Glutamatergic neuron (in vitro differentiated cells): ENCODE measurements at places on chromosomes 7 and 10. TPM values are rescaled to one million over a fixed set of nuclear protein-coding genes. Genes with fewer than 3 reads are reported as not detected.

Gene CALHM3
- total RNA-seq: not detected

DNA sequence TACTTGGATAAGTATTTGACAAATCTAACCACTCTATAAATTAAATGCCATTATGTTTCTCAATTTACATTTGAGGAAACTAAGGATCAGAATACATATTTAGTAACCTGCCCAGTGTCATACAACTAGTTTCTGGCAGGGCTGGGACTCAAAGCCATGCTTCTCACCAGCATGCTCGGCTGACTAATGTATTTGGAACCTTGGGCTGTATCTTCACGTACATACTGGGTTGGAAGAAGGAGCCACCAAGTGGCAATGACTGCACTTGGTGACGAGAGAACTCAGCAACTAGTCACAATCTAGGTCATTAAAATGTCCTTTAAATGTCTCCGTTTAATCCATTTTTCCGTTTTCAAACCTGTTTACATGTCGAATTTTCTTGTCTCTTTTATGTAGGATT is 42.9 kb downstream of the CHRM2 start:
- DNase-seq: no peak

GRCh38 chr7:111835066-111835465 is 272.8 kb upstream of the IMMP2L start:
- DNase-seq: no peak

DNA sequence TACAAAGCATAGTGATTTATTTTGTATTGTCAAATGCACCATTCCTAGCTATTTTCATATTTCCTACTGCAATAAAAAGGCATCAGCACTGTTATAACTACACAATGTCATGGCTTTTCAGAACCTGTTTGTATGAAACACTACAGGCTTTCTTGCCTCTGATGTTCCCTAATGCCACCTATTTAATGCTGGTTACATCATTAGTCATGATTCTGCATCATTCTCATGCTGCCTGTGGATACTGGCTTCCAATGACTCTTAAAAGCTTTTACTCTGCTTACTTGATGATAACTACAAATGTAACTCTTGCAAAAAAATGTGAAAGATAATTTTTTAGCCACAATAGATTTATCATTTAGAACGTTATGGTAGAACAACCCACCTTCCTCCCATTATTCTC is 529.4 kb downstream of the HTR7 start:
- no peak for DNase-seq

- DNase-seq: no peak
Observed at GRCh38 chr7:2175091-2175490, 57.7 kb downstream of the MAD1L1 start.

Gene ELFN1
- 40.0 TPM for total RNA-seq

Gene NUP205
- 56.5 TPM for total RNA-seq

DNA sequence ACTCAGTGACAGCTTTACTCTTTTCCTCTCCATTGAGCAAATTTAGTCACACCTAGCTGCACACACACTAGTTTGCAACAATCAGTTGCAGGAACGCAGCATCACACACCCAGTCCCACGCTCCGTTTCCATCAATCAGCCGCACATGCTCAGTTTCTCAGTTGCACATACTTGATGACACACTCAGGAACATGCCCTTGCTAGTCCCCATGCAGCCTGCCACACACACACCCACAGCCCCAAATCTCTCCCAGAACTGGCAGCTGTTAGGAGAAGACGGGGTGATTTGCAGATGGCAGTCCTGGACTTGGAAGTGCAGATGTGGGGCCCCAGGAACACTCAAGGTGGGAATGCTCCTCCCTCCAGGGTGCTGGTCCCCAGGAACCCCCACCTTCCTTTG is 7.7 kb downstream of the LBX1 start:
- no peak for DNase-seq

Gene NRP1
- total RNA-seq: 100 TPM

Gene OR2A1
- not detected for total RNA-seq
